ENCODE measurements at places on chromosomes 6 and 20. TPM values are rescaled to one million over a fixed set of nuclear protein-coding genes. Genes with fewer than 3 reads are reported as not detected.

Gene COL21A1
- 22.2 TPM for total RNA-seq

Gene GJA10
- total RNA-seq: not detected

Gene RAMACL
- 1.2 TPM for total RNA-seq

Gene APOBEC2
- 1.0 TPM for total RNA-seq

Gene SRMS
- not detected for total RNA-seq

DNA sequence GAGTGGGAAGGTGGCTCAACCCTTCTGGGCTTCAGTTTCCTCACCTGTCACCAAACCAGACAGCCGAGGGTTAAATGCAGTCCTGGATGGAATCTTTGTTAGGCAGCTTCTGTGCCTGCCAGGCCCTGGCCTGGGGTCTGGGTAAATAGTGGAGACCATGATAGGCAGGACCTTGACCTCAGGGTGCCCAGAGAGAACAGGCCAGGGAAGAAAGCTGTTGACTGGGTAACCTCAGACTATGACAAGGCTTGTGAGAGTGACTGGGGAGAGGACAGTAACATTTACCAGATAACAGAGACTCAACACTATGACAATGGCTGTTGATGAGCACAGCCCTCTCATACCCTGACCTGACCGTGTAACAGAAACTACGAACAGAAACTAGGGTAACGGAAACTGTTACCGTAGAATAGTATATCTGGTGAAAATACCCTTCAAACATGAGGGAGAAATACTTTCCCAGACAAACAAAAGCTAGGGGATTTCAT lies 218.3 kb downstream of the PREX1 start:
- no peaks in the 10 kb centered on the region for H3K4me1 ChIP-seq
- H3K4me3 ChIP-seq: no peak overlapping the region
- DNase-seq: no peak
- H3K27ac ChIP-seq: no peak overlapping the region

DNA sequence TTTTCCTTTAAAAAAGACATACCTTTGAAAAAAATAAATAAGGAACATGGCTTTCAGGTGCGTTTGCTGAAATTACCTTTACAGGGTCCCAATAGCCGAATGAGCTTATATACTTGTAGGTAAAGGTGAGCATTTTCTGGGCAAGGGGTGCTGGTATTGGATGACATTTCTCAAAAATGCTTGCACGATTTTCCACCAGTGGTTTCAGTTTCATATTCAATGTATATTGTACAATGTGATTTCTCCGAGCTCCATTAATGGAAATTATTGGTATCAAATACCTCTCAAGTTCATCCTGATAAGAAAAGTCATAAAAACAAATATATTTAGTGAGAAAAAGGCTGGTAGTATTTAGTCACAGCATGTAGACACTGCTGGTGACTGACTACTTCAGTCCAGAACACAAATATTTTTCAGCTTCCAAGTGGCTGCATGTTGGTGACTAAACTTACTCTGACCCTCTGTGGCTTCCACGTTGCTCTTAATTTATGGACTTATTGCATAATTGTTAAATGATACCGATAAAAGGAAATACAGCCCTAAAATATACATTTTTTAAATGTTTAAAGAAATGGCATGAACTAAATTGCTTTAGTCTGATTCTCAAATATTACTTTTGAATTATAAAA lies 32.9 kb upstream of the ZBTB24 start:
- H3K4me1 ChIP-seq: no peaks in the 10 kb centered on the region
- H3K36me3 ChIP-seq: no peaks in the 10 kb centered on the region
- DNase-seq: no peak
- no peaks in the 10 kb centered on the region for H3K27me3 ChIP-seq
- H3K27ac ChIP-seq: no peak overlapping the region

GRCh38 chr6:131946404-131946991 lies 4.7 kb downstream of the CCN2 start:
- H3K4me1 ChIP-seq: peaks cover 11% of the 10 kb centered on the region
- H3K4me3 ChIP-seq: no peak overlapping the region
- no peak for DNase-seq
- H3K36me3 ChIP-seq: no peaks in the 10 kb centered on the region

DNA sequence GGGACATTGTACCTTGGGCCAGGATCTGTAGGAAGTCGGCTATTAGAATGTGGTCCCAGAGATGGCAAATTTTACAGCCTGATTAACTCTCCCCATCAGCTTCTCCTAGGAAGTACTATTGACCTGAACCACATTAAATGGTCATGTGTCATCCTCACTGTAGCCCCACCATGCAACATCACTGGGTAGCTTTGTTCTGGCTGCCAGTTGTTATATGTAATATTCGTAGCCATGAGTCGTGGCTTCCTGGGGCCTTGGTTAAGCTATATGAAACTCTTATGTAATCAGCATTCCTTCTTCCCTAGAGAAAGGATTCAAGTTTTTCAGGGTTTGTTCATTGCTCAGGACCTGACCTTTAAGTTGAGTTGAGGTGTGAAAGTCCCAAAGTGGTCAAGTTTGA lies 125.7 kb downstream of the ANKS1A start:
- no peaks in the 10 kb centered on the region for H3K36me3 ChIP-seq
- H3K4me3 ChIP-seq: no peak overlapping the region
- peak overlapping the region; percentile 99 for H3K27ac ChIP-seq
- no peaks in the 10 kb centered on the region for H3K27me3 ChIP-seq

DNA sequence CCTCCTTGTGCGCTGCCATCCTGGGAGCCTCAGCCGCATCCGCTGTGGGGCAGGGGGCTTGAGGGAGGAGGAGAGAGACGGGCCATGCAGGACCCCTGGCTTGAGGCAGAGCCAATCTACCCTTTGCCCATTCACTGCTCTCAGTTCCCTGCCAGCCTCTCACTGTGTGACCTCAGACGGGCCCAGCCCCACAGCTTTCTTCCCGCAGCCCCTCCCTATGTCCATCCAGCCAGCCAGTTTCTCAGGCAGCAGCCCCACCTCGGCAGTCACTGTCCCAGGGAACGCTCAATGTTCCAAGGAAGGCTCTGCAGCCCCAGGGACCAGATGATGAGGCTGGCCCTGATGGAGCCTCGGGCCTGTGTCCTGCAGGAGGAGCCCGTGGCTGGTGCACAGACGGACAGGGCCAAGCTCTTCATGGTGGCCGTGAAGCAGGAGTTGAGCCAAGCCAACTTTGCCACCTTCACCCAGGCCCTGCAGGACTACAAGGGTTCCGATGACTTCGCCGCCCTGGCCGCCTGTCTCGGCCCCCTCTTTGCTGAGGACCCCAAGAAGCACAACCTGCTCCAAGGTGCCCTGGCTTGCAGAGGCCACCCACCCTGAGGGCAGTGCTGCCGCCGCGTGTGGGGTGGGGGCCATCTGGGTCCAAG lies 3.9 kb upstream of the TNFRSF6B start:
- H3K4me1 ChIP-seq: peaks cover 59% of the 10 kb centered on the region
- no peaks in the 10 kb centered on the region for H3K27me3 ChIP-seq
- H3K36me3 ChIP-seq: peaks cover 34% of the 10 kb centered on the region
- no peak overlapping the region for H3K4me3 ChIP-seq
- peak overlapping the region; percentile 55 for H3K27ac ChIP-seq
- no peak for DNase-seq

GRCh38 chr20:60007464-60007863 lies 49.2 kb downstream of the CDH26 start:
- no peaks in the 10 kb centered on the region for H3K4me1 ChIP-seq
- no peaks in the 10 kb centered on the region for H3K36me3 ChIP-seq
- H3K27me3 ChIP-seq: no peaks in the 10 kb centered on the region
- DNase-seq: no peak
- no peak overlapping the region for H3K4me3 ChIP-seq
- no peak overlapping the region for H3K27ac ChIP-seq

GRCh38 chr6:77457720-77458349 lies 5.5 kb downstream of the HTR1B start:
- H3K27ac ChIP-seq: peak overlapping the region; percentile 57
- peaks cover 33% of the 10 kb centered on the region for H3K4me1 ChIP-seq
- no peak overlapping the region for H3K4me3 ChIP-seq
- no peak for DNase-seq
